Fibroblast of lung (primary cell): ENCODE measurements at places on chromosomes 7 and 10. TPM values are rescaled to one million over a fixed set of nuclear protein-coding genes. Genes with fewer than 3 reads are reported as not detected.

- no peaks in the 10 kb centered on the region for H3K36me3 ChIP-seq
- no peak overlapping the region for H3K27ac ChIP-seq
- no peak overlapping the region for H3K4me3 ChIP-seq
- H3K4me1 ChIP-seq: no peaks in the 10 kb centered on the region
- DNase-seq: no peak
Measured at GRCh38 chr10:87643920-87644319, 15.8 kb upstream of the PAPSS2 start.

GRCh38 chr10:71712170-71712569 lies 7.4 kb downstream of the C10orf105 start:
- no peak overlapping the region for H3K27ac ChIP-seq
- no peaks in the 10 kb centered on the region for H3K27me3 ChIP-seq
- no peak for DNase-seq
- H3K4me1 ChIP-seq: peaks cover 16% of the 10 kb centered on the region
- H3K4me3 ChIP-seq: no peak overlapping the region

- H3K4me1 ChIP-seq: peaks cover 2% of the 10 kb centered on the region
- no peak for DNase-seq
- no peaks in the 10 kb centered on the region for H3K27me3 ChIP-seq
Measured at GRCh38 chr7:135798095-135798494, 49.5 kb upstream of the FAM180A start.

DNA sequence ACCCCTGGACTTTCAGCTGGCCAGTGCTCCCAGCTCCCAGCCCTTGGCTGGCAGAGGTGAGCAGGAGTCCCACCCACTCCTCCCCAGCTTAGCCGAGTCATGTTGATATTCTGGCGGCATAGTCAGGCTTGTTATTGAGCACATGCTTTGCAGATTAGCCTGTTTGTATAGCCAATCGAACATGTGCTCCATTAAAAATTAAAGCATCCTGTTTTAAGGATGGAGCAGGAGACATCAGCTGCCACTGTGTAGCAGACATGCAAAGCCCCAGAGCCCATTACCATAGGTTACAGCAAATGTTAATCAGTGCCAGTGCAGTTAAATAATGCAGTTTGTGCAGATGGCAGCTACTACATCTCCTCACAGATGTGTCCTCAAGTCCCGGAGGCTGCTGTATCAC lies 574.6 kb upstream of the GALNT17 start:
- H3K36me3 ChIP-seq: no peaks in the 10 kb centered on the region
- H3K4me3 ChIP-seq: no peak overlapping the region
- H3K27me3 ChIP-seq: no peaks in the 10 kb centered on the region
- no peak for DNase-seq

Gene MMP21
- 0.17 and 0.26 TPM in 2 replicates for total RNA-seq
